NCI-H510A (cell line): ENCODE measurements at places on chromosomes 16 and 17.

DNA sequence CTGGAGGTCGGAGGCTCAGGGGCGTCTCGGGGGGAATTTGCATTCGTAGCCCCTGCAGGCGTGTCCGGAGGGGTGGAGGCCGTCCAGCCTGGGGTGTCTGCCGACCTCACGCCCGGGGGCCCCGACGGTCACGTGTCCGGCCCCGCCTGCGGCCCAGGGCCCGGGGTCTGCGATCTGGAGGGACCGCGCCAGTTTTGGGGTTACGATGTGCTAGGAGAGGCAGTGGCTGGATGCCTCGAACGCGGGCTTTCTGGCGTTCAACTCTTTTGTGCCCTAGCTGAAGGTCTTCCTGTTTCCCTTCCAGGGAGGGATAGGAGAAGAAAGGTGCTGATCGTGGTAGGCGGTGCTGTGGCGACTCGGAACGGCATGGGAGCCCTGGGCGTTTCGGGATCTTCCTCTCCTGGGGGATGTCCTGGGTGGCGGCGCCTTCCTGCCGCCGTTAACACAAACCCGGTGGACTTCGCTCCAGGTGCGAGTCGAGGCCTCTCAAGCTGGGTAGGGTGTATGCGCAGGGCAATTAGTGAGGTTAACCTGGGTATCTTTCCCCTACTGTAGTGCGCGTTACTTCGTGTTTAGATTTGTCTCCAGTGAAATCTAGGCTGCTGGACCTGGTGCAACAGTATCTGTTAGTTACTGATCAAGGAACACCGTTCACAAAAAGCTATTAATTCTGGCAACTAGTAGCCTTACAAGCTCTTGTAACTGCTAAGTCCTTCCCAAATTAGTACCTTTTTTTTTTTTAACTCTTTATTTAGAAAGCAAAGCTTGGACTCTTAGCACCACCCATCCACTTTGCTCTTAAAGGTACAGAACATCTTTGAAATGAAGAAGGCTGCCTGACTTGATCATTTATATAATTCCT is 1.3 kb downstream of the AKAP1 start:
- DNase-seq, result no peak

GRCh38 chr17:57490890-57491289 is 234.6 kb downstream of the MSI2 start:
- no peak for DNase-seq

- no peak for DNase-seq
These were observed 7.9 kb downstream of the ELMO3 start for GRCh38 chr16:67206838-67207248.

DNA sequence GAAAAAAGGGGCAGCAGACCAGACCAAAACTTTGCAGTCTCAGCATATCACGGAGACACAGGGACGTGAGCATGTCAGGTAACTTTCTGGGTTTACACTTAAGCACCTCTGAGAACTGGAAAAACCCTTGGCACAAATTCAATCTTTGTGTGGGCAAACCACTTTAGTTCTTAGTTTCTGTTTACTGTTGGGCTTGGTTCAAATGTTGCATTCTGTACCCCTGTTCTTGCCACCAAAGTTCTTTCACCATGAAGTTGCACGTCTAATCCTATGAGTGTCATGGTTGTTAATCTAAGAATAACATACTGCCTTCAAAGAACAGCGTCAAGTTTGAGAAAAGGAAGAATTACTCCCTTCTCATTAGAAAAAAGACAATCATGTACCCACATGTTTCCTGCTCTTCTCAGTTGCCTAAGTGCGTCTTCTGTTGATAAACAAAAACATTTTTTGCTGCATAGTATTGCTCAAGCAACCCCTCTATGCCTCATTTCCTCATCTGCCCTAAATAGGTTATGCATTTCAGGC is 11.6 kb downstream of the KRT33A start:
- no peak for DNase-seq

- DNase-seq, result no peak
These were observed 23.7 kb upstream of the WWOX start for GRCh38 chr16:78075800-78076199.

- peak; percentile 18 for DNase-seq
These were observed 542 bp downstream of the SLC39A11 start for GRCh38 chr17:73091770-73092522.

DNA sequence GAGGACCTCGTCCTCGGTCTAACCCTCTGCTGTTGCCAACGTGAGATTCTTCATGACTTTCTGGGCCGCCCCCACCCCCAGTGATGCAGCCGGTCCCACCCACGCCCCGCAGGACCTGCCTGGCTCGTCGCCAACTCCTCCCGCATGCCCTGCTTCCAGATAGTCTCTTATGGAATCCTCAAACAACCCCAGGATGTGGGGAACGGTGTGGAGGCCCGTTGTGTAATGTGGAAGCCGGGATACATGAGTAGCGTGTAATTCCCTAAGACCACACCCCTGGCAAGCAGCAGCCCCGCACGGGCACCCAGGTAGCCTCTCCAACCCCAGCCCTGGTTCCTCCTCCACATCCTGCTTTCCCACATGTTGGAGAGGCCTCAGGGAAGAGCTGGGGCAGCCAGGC is 275.9 kb downstream of the C16orf95 start:
- no peak for DNase-seq

DNA sequence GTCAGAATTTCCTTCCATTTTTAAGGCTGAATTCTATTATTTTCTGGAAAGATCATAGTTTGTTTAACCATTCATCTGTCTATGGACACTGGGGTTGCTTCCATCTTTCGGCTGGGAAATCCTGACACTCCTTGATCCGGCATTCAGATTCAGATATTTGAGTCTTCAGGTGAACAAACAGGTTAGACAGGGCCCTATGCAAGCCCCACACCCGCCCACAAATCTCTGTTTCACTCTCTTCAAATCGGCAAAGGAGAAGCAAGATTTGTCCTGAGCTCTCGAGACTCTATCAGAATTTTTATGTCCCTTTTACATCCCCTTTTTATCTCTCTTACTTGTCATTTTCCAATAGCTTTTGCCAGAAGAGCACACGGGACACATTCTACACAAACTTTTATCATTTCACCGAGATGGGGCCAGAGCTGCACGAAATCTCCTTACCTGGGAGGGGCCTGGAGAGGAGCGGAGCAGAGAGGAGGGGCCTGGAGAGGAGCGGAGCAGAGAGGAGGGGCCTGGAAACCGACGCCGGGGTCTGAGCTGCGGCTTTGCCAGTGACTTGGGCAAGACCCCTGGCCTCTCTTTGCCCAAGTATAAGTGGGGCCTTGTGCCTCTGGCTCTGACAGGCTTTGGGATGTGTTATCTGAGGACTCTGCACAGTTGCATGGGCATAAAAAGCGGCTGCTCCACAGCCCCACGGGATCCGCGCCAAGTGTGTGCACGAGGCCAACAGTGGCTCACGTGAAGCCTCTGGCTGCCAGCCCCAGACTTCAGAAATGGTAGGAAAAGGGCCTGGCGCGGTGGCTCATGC is 54.3 kb upstream of the RBFOX3 start:
- no peak for DNase-seq

DNA sequence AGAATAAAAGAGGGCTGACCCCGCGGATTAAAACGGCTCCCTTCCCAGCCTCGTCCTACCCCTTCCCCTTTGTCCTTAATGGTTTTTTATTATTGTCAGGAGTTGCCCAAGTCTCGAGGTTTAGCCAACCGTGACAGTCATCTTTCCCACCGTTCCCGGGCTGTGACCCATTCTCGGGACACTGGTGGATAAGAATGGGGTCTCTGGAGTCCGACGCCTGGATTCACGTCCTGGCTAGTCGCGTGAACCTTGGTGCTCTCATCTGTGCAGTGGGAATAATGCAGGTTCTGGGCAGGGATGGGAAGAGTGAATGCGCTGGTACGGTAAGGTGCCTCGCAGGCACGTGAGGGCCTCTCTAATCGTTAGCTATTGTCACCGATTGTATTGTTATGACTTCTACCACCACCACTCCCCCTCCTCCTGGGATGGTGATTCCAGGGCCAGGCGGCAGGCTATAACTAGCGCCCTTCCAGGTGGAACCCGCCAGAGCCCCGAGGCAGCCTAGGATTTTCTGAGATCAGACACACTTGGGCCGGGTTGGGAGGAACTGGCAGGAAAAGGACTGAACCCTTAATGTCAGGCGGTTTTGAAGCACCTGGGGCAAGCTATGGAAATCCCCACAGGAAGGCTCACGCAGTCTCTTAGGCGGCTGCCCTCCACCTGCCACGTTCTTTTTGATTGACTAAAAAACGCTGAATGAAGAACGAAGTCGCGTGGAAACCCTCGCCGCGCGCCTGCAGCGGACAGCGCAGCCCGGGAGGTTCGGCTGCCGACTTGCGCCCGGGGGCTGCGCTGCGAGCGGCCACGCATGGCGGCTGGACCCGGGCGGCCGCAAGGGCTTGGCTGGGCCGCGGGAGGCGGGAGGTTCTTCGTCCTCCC is 2.7 kb downstream of the HS3ST3B1 start:
- no peak for DNase-seq

DNA sequence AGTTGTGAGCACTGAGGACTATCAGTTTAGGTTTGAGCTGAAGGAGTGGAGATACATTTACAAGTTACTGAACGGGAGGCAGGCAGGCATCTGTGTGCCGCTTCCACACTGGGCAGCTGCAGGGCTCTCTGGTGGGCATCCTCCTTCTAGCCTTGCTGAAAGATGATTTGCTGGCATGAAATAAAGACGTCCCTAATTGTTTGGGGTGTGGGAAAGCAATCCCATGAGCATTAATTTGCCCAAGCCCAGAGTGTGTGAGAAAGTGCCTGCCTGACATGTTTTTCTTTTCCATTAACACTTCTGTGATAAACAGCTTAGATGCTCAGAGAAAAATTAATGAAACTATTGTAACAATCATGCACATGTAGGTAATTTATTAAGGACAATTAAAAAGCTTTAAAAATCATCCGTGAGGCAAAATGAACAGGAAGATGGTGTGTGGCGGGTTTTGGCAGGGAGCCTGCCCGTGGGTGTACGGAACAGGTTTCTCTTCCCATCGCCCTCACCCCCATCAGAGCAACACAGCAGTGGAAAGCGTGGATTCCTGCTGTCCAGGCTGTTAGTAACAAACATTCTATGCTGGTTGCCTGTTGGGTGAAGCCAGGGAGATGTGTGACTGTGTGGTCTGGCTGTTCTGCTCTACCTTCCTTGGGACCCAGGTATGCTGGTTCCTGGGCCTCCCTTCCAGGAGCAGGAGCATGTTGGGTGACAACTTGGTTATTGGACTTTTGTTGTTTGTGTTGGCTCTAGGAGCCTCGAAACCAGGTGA is 191.9 kb downstream of the MSI2 start:
- no peak for DNase-seq

DNA sequence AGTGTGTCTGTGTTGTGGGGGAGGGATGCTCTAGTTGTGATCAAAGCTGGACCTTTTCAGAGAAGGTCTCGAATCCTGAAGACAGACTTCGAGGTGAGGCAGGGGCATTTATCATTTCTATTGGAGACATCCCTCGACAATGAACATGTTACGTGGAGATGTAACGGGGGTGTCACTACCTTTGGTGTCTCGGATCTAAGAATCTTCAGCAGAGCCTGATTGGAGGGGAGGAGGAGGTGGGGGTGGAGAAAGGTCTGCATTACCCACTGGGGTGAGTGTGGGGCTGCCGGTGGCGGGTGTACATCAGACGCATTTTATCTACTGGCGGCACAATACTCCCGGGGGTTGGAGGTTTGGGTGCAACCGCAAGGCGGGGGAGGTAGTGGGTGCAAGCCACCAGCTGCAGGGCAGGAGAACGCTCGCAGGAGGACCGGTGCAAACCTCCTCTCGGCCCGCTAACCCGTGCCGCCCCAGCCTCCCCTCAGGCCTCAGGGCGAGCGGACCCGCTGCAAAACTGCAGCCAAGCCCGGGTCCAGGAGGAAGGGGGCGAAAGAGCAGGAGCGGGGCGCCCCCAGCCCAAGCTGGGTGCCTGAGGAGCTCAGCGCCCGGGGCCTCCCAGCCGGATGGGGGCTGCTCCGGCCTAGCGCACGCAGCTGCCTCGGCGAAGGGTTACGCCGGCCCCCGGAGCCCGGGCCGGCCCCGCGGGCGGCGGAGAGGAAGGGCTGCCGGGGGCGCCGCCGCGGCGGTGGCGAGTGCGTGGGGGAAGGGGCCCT is 735 bp downstream of the ZNF652 start:
- peak; percentile 53 for DNase-seq
